ENCODE measurements at places on chromosomes 3 and 15.

- no peak for DNase-seq
Observed at GRCh38 chr3:146712806-146713205, 107.7 kb upstream of the PLSCR5 start.

GRCh38 chr15:94282269-94283250, 51.2 kb downstream of the MCTP2 start:
- no peak for DNase-seq

DNA sequence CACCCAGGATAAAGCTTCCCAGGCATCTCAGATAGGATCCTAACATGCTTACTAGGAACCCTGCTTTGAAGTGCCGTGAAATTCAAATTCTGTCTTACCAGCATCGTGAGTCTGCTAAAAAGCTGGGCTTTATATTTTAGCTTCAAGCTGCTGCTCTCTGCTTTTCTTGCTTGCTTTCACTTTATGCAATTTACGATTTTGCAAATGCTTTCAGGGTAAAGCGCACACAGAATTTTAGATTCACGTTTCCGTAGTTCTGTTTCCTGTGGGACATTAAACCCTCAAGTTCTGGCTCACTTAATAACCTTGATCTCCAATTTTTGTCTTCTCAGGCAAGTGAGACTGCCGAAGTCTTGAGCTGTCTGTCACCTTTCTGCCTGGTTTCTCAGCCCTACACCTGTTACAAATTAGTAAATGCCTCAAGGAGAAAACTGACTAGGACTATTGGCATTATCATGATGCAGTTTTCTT, 170.5 kb upstream of the TGFBR2 start:
- DNase-seq: no peak

DNA sequence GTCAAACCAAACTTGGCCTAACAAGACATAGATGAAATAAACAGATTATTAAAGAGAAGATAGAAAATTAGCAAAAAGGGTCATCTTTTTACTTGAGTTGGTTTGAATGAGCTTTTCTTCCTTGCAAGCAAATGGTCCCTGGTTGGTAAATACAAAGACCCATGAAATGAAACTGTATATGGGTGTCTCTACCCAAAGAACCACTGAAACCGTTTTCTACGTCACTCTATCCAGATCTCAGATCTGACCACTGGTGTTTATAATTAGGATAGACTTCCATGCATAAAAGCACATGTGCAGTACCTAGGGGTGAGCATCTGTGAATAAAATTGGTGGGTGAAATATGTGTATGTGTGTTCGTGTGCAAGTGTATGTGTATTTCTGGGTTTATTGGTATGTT, 73.2 kb downstream of the CLDN11 start:
- DNase-seq: no peak

DNA sequence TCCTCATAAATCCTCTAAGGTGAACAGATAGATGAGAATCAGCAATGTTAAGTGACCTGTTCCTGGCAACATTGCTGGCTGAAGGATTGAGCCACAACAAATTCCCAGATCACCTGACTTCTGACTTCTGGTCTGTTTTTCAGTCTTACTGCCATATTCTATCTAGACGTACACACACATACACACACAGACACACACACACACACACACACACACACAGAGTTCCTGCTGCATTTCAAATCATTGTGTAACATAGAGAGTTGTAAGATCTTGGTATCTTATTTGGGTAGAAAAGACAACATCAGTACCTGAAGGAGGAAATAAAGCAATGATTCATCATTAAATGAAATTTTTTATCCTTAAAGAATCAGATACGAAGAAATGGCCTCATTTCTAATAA, 342.6 kb downstream of the MFSD1 start:
- no peak for DNase-seq

DNA sequence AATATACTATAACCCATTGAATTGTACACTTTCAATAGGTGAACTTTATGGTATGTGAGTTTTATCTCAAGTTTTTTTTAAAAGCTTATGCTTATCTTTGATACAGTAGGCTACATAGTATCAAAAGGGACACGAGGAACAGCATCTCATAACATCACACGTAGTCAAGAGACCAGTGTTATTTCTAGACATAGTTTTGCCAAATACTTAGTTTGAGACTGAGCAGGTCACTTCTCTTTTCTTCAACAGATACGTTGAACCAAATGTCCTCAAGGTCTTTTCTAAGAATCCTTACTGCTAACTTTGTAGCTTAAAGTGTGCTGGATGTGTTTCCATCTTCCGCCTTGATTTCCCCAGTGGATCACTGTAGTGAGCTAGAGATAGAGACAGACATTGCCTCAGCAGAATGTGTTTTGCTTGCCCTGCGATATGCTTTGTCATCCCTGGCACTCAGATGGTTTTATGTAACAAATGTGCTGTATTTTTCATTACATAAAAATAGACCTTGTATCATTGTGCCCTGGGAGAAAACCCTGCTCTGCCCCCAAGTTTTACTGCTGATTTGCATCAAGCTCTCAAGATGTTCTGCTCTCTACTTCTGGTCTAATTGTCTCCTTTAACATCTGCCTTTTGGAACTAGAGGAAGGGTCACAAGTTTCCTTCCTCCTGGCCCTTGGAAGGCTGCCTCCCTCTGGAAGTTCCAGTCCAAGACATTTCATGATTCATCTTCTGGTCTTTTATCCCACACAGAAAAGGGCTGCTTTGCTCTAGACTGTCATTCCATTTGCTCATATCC, 426.4 kb upstream of the RGMA start:
- no peak for DNase-seq

DNA sequence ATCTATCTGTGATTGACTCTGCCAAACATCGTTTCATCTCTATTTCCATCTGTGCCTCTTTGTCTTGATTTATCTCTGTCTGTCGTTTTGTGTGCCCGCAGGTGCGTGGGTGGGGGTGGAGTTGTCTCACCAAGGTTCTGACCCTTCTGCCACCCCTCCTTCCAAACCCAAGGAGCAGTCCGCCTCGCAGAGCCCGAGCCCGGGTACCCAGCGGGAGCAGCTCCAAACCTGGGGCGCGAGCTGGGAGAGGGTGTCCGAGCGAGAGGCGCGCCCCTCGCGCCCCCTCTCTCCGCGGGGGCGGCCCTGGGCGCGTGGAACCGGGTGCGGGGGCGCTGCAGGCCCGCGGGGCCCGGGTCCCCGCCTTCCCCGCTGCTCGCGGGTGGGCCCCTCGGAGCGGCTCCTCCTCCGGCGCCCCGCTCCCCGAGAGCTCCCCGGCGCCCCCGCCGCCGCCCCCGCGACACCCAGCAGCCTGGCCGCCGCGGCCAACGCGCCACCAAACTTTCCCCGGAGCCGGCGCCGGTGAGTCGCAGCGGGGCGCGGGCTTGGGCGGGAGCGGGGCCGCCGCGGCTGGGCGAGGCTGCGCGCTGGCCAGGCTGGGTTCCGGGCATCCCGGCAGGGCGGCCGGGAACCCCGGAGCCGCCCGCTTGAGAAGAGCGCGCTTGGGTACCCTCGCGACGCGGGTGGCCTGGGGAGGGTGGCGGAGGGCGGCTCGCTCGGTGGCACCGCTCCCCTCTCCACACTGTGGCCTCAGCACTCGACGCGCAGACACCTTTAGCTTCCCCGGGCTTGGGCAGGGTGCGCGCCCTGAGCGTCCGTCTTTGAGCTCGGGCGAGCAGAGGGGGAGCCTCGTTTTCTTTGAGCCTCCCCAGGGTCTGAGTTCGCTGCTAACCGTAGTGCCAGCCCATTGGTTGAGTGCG, at the start of gene HRH1:
Gene HRH1 (plus strand): TSS at position 458 of the 917 bp plus-strand sequence. CDS start 104,545 bp downstream, outside the sequence.
- no peak for DNase-seq

DNA sequence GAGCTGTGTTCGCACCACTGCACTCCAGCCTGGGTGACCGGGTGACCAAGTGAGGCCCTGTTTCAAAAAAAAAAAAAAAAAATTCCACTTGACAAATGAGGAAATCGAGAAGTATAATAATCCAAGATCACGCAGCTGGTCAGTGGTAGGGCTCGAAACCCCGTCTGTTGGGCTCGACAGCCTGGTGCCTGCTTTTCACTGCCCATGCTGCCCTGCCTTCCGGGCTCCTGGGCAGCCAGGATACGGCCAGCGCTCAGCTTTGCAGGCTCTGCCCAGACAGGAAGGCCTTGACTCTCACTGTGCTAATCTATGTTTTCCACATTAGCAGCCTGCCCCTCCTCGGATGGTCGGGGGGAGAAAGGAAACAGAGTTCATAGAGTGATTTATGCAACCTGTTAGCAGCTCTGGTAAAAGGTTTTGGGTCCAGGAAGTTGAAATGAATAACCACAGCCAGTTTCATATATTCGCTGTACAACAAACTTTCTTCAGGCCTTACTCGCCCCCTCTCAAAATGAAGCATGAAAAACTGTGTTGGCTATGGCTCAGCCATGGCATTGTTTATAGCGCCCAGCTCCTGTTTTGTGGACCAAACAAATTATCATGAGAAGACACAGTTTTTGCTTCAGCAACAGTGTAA, 108.8 kb downstream of the XXYLT1 start:
- no peak for DNase-seq

- no peak for DNase-seq
Observed at GRCh38 chr3:53815651-53816050, 30.6 kb downstream of the CHDH start.

GRCh38 chr3:190127195-190127594, 6.5 kb upstream of the P3H2 start:
- no peak for DNase-seq

DNA sequence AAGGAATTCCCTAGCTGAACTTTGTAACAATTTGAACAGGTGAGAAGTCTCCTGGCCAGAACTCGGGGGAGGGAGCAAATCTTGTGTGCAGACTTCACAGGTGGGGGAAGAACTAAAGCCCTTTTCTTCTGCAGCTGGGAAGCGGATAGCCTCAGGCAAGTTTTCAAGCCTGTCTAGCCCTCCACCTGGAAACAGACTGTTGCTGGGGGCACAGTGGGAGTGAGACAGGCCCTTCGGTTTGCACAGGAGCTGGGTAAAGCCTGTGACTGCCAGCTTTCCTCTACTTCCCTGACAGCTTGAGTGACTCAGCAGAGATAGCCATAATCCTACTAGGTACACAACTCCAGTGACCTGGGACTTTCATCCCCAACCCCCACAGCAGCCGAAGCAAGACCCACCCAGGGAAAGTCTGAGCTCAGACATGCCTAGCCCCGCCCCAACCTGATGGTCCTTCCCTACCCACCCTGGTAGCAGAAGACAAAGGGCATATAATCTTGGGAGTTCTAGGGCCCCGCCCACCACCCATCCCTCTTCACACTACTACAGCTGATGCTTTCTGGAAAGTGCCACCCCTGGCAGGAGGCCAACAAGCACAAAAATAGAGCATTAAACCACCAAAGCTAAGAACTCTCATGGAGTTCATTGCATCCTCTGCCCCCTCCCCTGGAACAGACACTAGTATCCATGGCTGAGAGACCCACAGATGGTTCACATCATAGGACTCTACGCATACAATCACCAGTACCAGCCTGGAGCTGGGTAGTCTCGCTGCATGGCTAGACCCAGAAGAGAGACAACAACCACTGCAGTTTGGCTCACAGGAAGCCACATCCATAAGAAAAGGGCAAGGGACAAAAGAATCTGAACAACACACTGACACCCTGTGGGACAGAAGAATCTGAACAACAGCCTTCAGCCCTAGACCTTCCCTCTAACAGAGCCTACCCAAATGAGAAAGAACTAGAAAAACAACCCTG, 479.0 kb downstream of the RAP2B start:
- DNase-seq: no peak

- no peak for DNase-seq
Observed at GRCh38 chr3:123819949-123820348, 64.2 kb downstream of the MYLK start.

DNA sequence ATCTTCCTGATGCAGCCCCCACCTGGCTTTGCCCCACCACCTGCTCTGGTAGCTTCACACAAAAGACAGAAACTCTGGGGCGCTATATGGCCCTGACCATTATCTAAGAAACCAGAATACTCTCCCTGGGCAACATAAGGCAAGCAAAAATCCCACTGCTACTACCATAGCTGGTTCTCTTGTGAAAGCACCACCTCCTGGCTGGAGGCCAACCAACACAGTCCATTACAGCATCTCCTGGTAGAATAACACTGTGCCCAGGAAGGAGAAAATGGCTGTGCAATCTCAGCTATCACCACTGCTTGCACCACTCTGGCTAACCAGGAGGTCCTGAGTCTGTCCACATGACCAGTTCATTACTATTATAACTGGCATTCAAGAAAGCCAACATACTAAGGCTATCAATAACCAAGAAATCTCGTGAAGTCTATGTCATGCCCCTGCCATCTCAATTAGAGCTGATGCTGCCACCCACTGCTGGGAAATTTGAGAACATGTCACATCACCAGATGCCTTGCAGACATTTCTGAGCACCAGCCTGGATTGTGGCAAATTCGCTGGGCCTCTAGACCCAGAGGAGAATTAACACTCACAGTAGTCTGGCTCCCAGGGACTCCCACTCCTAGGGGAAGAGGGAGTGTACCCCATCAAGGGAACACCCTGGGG, 1114.8 kb downstream of the ROBO2 start:
- DNase-seq: no peak

DNA sequence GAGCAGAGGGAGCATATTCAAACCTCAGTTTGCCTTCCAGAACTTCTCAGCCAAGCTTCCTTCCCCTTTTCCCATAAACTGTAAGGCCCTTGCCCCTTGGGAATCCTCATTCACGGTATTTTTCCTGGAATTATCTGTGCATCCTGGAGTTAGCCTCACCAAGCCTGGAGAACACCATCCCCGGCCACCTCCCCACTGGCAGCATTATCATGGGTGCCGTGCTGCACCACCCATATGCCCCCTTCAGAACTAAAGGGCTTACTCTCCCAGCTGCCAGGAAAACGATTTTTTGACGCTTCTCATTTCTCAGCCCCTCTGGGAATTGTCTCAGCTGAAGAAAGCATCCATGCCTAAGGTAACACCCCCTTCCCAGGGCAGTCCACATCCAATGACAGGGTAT, 20.9 kb upstream of the TBC1D21 start:
- no peak for DNase-seq

DNA sequence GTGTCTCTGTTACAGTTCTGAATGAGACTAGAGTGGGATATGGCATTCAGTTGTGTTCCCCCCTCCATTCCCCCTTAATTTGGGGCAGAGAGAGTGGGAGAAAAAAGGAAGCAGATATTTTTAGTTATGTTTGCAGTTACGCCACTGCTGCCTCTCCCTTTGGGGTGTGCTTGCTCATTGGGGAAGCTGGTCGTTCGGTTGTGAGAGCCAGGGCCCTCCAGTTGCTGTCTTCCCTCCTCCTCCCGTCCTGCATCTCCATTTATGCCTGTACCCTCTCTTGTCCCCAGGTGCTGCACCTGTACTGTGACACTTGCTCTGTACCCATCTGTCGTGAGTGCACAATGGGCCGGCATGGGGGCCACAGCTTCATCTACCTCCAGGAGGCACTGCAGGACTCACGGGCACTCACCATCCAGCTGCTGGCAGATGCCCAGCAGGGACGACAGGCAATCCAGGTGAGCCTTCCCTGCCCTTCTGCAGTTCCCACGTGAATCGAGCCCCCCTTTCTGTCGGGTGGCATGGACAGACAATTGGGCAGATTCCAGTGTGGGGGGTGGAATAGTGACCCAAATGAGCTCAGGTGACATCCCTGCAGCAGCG, 55.8 kb downstream of the TRIM71 start:
- DNase-seq: no peak

- DNase-seq: no peak
Observed at GRCh38 chr15:90241343-90242192, 7.6 kb downstream of the GDPGP1 start.

- no peak for DNase-seq
Observed at GRCh38 chr3:194095464-194095863, 40.5 kb upstream of the HES1 start.
